Right lobe of liver (tissue), 6 donors: ENCODE measurements at places on chromosomes 1 and 21. TPM values are rescaled to one million over a fixed set of nuclear protein-coding genes. Genes with fewer than 3 reads are reported as not detected.

OVAAL gene
- total RNA-seq, result not detected

ACOT11 gene
- total RNA-seq, result 0.64 TPM

ADGRL2 gene
- 43.3 TPM for total RNA-seq

KRTAP11-1 gene
- not detected for total RNA-seq

PRCC gene
- 20.0 TPM for total RNA-seq

ARID4B gene
- total RNA-seq, result 8.0 TPM

DEPDC1 gene
- total RNA-seq, result 0.26 TPM

HHAT gene
- total RNA-seq, result 2.2 TPM

MOV10 gene
- 41.4 TPM for total RNA-seq

RHBDL2 gene
- total RNA-seq, result not detected

GRCh38 chr1:180691322-180691913, 59.6 kb downstream of the XPR1 start:
- H3K27ac ChIP-seq, result no peak overlapping the region
- H3K4me1 ChIP-seq, result no peaks in the 10 kb centered on the region
- no peak for DNase-seq
- no peaks in the 10 kb centered on the region for H3K36me3 ChIP-seq
- no peaks in the 10 kb centered on the region for H3K27me3 ChIP-seq

GRCh38 chr1:201565024-201565730, 26.2 kb downstream of the NAV1 start:
- no peak for DNase-seq
- no peaks in the 10 kb centered on the region for H3K36me3 ChIP-seq
- H3K27ac ChIP-seq, result no peak overlapping the region
- no peak overlapping the region for H3K4me3 ChIP-seq

GRCh38 chr1:116453481-116453880, 80.4 kb downstream of the ATP1A1 start:
- no peaks in the 10 kb centered on the region for H3K27me3 ChIP-seq
- no peak for DNase-seq
- H3K4me1 ChIP-seq, result no peaks in the 10 kb centered on the region
- no peak overlapping the region for H3K27ac ChIP-seq
- H3K36me3 ChIP-seq, result no peaks in the 10 kb centered on the region

- no peaks in the 10 kb centered on the region for H3K4me1 ChIP-seq
- no peaks in the 10 kb centered on the region for H3K27me3 ChIP-seq
- H3K4me3 ChIP-seq, result no peak overlapping the region
Measured at GRCh38 chr1:59878370-59878769, 48.2 kb downstream of the CYP2J2 start.

- DNase-seq, result peak; percentile 55
- peak overlapping the region; percentile 69 for H3K4me3 ChIP-seq
- H3K27me3 ChIP-seq, result no peaks in the 10 kb centered on the region
- H3K36me3 ChIP-seq, result no peaks in the 10 kb centered on the region
- H3K4me1 ChIP-seq, result no peaks in the 10 kb centered on the region
- peak overlapping the region; percentile 92 for H3K27ac ChIP-seq
Measured at GRCh38 chr21:17513214-17514123, 626 bp downstream of the CXADR start.

GRCh38 chr1:226938903-226939437, 1.1 kb upstream of the COQ8A start:
- H3K27me3 ChIP-seq, result no peaks in the 10 kb centered on the region
- H3K36me3 ChIP-seq, result no peaks in the 10 kb centered on the region
- H3K4me1 ChIP-seq, result peaks cover 7% of the 10 kb centered on the region
- H3K27ac ChIP-seq, result peak overlapping the region; percentile 94
- peak overlapping the region; percentile 48 for H3K4me3 ChIP-seq

GRCh38 chr21:33022828-33023573, 2.7 kb upstream of the OLIG2 start:
- peaks cover 11% of the 10 kb centered on the region for H3K4me1 ChIP-seq
- no peak for DNase-seq
- H3K4me3 ChIP-seq, result no peak overlapping the region
- no peaks in the 10 kb centered on the region for H3K36me3 ChIP-seq

GRCh38 chr1:238624776-238625175, 734.1 kb upstream of the ZP4 start:
- H3K36me3 ChIP-seq, result no peaks in the 10 kb centered on the region
- no peak overlapping the region for H3K4me3 ChIP-seq
- no peaks in the 10 kb centered on the region for H3K4me1 ChIP-seq
- H3K27me3 ChIP-seq, result no peaks in the 10 kb centered on the region
- no peak for DNase-seq
- H3K27ac ChIP-seq, result no peak overlapping the region

DNA sequence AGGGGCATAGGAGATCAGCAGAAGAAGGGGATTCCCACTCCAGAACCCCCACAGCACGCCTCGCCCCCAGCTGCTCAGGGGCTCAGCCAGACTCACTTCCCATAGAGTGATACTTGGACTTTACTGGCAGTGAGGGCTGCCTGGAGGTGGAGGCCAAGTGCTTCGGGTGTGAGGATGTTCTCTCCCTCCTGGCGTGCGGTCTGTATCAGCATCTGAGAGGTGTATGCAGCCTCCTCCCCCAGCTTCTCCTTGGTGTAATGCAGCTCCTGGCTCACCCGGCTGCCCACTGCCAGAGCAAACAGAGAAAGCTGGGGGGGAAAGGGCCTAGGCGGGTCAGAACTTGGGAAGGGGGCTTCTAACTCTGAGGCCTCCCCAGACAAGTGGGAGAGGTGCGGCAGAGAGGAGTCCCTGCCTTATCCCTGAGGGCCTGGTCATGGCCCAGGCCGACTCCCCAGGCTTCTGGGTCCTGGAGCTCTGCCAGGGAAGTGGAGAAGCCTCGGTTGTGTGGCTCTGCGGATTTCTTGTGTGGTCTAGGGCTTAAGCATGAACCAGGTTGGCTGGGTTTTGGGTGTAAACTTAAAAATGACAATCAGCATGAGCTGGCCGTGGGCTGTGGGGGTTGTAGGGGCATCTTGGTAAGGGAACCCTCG, 10.9 kb downstream of the PTCH2 start:
- no peaks in the 10 kb centered on the region for H3K4me1 ChIP-seq
- no peaks in the 10 kb centered on the region for H3K27me3 ChIP-seq
- DNase-seq, result no peak
- H3K27ac ChIP-seq, result no peak overlapping the region
- H3K4me3 ChIP-seq, result no peak overlapping the region

- H3K4me3 ChIP-seq, result no peak overlapping the region
- no peaks in the 10 kb centered on the region for H3K36me3 ChIP-seq
- no peaks in the 10 kb centered on the region for H3K4me1 ChIP-seq
- DNase-seq, result no peak
- no peak overlapping the region for H3K27ac ChIP-seq
- no peaks in the 10 kb centered on the region for H3K27me3 ChIP-seq
Measured at GRCh38 chr21:33871171-33871570, 44.4 kb downstream of the ATP5PO start.

DNA sequence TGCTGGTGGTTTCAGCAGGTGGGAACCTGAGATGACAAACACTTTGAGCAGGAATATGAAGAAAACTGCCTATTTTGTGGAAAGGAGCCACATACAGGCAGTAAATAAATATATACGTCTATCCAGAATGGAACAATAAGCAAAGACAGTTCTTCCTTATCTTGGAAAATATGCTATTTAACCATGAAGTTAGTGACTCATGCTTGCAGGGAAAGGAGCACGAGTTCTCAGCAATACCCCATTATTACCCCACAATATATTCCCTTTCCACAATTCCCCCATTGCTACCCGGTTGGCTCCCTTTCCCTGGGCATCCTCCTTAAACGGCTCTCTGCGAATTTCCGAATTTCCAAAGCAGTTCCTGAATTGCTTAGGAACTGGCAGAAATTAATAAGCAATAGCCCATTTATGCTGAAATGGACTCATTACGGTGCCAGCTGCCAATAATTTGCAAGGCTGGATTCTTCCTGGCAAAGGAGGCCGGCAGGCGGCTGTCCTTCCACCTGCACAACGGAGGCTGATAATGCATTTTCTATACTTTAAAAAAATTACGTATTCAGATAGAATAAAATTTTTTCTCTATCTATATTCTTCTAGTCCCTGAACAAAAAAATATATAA, 65.4 kb downstream of the TIAM1 start:
- H3K4me3 ChIP-seq, result no peak overlapping the region
- no peak for DNase-seq

DNA sequence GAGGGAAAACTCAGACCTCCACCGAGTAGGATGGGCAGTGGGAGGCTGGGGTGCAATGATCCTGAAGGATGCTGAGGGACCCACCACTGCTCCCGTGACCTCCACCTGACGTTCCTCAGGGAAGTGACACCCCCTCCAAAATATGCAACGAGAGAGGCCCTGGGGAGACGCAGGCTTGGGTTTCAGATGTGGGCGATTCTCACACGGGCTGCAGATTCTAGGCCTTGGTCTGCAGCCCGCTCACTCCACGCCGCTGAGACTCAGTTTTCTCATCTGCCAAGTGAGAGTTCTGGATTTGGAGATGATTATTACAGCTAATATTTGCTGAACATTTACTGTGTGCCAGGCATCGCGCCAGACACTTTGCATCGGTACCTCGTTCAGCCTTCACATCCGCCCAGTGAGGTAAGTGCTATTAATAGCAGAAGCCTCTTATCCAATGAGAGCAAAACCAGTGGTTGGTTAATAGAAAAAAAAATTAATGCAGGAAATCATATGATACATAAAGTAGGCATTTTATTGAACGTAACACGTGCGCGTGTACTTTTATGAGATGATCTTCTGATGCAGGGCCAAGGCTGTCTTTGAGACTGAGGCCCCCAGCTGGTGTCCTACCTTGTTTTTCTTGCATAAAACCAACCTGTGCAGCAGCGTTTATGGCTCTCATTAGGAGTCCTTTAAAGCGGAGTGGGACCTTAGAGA, 102.0 kb upstream of the RUNX3 start:
- H3K4me1 ChIP-seq, result no peaks in the 10 kb centered on the region
- DNase-seq, result no peak
- no peaks in the 10 kb centered on the region for H3K27me3 ChIP-seq
- no peaks in the 10 kb centered on the region for H3K36me3 ChIP-seq

- no peaks in the 10 kb centered on the region for H3K36me3 ChIP-seq
- H3K4me1 ChIP-seq, result peaks cover 4% of the 10 kb centered on the region
- DNase-seq, result no peak
- H3K27ac ChIP-seq, result no peak overlapping the region
- no peaks in the 10 kb centered on the region for H3K27me3 ChIP-seq
Measured at GRCh38 chr1:200095057-200095577, 67.6 kb downstream of the NR5A2 start.

- H3K4me1 ChIP-seq, result no peaks in the 10 kb centered on the region
- no peak for DNase-seq
- H3K27ac ChIP-seq, result no peak overlapping the region
- no peaks in the 10 kb centered on the region for H3K27me3 ChIP-seq
- H3K36me3 ChIP-seq, result no peaks in the 10 kb centered on the region
Measured at GRCh38 chr1:20400341-20401177, 85.5 kb downstream of the CAMK2N1 start.

DNA sequence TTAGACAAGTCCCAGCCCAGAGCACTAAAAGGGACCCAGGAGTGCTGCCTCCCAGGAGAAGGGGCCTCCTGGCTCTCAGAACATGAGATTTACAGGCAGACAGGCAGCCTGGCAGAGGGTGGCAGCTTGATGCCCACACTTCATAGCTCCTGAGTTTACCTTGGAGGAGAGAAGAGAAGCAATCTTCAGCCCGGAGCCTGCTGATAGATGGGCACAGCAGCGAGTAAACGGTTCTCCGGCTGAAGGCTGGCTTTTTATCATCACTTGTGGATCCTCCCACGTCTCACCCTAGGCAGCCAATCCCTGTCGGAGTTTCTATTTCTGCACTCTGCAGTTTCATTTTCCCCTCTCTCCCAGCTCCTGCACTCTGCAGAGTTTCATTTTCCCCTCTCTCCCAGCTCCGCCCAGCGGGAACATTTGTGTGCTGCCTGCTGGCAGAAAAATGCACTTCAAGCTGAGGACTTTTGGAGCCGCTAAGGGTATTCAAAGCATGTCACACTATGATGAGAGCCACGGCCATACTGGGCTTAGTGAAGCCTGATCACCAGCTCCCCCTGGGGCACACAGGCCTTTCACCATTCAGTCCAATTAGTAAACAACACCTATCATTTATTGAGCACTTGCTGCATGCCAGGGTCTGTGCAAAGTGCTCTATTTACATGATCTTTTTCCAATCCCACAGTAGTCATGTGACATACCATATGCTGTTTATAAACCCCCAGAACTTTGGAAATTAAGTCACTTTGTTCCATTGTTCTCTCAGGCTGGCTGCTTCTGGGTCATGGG, at the start of gene IFI6:
Gene IFI6, minus strand, starts transcription at position 229 of the 786 bp plus-strand sequence. CDS start 2,878 bp downstream, outside the sequence.
- peak within 1 kb of the TSS; percentile 59 for H3K27ac ChIP-seq
- peak within 1 kb of the TSS; percentile 51 for H3K4me3 ChIP-seq
- no peaks in the 10 kb centered on the region for H3K27me3 ChIP-seq
- H3K36me3 ChIP-seq, result no peaks in the 10 kb centered on the region
- no peaks in the 10 kb centered on the region for H3K4me1 ChIP-seq
- DNase-seq, result peak; percentile 79

DNA sequence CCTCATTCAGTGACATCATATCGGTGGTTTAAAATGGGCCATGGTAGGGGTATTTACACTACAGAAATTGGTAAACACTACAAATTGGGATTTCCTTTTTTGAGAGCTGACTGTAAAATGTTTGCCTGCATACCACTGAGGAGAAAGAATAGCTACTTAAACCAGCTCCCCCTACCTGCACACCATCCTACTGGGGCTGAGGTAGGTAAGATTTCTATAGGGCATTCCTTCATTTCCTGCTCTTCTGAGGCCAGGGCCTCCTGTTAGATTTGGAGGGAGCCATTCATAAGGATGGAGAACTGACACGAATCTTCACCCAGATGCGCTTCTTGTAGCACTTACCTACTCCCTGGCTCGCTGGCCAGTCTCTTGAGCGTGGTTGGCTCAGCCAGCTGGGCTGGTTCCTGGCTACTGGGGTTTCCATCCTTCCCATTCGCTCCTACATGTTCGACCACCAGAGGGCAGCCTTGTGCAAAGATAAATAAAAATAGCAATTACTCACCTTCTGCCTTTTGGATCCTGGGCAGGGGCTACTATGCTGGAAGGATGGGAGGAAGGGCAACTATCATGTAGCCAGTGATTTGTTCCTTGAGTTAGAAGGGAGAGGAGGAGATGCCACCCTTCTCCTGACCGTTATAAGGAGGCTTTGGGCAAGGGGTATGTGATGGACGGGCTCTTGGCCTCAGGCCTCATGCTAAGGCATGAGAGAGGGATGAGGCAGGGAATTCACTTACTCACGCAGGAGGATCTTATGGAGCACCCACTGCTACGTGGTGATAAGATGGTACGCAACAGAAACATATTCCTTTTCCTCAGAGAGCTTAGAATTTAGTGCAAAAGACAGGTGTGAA, 10.7 kb downstream of the OPTC start:
- H3K4me1 ChIP-seq, result no peaks in the 10 kb centered on the region
- no peaks in the 10 kb centered on the region for H3K36me3 ChIP-seq
- no peak overlapping the region for H3K27ac ChIP-seq
- no peaks in the 10 kb centered on the region for H3K27me3 ChIP-seq
- peak; percentile 78 for DNase-seq
- no peak overlapping the region for H3K4me3 ChIP-seq
